ENCODE measurements at places on chromosomes 12 and 14.
A peak's percentile ranks its signal among the peaks of the same experiment; 100 is the strongest.

DNA sequence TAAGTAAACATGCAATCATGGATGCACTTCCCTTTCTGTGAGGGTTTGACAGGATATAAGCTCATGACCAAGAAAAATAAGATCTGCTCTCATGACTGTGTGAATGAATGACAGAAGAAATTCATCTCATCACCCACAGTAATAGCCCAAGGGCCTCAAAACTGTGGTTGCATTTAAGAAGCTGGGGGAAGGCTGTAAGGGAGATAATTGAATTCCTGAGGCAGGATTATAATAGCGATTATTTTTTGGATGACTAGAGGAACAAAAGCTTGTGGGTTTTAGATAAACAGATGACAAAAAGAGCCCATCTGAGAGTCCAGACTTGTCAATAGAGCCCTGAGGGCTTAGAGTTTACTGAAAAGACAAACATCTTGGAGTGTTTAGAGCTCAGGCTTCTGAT is 161.2 kb downstream of the NTF3 start:
- peak; percentile 6 for DNase-seq

DNA sequence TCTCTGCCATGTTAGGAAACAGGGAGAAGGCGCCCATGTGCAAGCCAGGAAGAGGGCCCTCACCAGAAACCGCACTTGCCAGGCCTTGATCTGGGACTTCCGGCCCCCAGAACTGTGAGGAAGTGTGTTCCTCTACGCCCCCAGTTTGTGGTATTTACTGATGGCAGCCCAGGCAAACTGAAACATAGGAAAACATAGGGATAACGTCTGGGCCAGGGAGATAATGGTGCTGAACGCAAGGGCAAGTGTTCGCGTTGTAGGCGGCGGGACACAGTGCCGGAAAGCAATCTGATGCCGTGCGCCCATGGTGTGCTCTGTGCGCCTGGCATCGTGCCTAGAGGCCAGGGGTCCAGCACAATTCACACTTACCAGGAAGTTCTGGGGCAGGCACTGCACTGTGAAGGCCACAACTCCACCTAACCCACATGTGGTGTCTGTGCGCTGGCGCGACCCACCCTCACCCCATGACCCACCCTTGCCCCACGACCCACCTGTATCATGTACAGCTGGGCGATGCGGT is 53.6 kb downstream of the ARL6IP4 start:
- no peak for DNase-seq

DNA sequence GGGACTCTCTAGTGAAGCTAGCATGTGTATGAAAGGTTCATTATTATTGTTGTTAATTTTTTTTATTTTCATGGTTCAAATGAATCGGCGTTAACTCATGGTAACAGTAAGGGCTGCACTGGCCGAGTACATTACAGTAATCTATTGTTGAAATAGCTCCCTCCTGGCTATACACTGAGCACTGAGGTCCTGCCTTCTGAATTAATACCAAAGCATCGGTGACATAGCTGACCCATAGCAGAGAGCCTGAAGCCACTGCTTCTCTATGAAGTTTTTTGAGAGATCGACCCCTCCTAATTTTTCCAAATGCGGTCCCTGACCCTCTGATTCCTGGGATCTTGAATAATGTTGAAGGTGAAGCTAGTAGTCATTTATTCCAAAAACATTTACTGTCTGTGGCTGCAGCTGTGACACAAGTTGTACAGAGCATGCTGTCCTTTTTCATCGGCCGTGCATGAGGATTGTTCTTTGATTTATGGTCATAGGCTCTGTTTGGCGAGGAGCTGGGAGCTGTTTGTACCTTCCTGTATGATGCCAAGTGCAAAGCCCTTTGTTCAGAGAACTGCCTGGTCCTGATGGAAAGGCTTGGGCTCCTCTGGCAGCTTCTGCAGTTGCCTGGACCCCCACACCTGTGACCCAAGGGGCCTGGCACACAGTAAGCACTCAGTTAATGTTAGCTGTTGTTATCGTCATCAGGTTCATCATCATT is 486.5 kb downstream of the EGLN3 start:
- DNase-seq, result no peak

- peak; percentile 28 for DNase-seq
Observed at GRCh38 chr12:18054925-18055619, 34.9 kb downstream of the RERGL start.

DNA sequence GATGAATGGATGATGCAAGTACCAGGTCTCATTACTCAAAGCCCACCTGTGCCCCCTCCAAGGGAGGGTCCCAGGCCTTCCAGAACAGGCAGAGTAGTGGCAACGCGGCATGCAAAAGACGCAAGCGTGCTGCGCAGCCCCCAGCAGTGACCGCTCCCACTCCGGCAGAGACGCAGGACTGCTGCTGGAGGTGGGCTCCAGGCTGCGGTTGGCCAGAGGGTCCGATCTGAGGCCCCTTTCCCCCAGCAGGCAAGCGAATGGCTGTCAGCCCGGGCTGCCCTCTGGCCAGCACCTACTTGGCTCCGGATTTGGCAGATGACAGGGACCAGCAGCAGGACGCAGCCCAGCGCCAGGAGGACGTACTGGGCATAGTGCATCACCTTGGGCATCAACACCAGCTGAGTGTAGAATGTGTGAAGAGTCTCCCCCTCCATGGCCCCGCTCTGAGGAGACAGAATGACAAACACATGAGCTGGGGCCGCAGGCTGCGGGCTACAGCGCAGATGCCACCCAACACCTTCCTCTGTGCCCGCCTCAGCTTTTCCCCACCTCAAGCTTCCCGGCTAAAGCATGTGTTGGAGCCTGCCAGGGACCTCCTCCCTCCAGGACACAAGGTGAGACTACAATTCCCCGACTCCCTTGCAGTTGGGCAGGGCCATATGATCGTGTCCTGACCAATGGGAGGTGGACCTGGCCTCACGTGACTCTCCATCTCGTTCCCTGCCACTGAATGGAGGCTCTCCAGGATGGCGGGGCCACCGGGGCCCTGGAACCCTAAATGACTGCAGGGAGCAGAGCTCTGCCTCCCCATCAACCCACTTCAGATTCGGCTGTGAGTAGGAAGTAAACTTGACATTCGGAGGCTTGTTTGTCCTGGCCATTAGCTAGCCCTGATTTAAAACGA is 77.4 kb downstream of the SCARB1 start:
- DNase-seq, result peak; percentile 66

GRCh38 chr12:105733579-105733978 is 403.1 kb downstream of the C12orf75 start:
- DNase-seq, result no peak

GRCh38 chr12:48651681-48652080 is 30.4 kb downstream of the KANSL2 start:
- DNase-seq, result no peak

GRCh38 chr14:49961270-49962222 is 68.7 kb downstream of the ARF6 start:
- DNase-seq, result peak; percentile 33

- DNase-seq, result no peak
Observed at GRCh38 chr12:50021031-50021430, 4.3 kb downstream of the RACGAP1 start.

DNA sequence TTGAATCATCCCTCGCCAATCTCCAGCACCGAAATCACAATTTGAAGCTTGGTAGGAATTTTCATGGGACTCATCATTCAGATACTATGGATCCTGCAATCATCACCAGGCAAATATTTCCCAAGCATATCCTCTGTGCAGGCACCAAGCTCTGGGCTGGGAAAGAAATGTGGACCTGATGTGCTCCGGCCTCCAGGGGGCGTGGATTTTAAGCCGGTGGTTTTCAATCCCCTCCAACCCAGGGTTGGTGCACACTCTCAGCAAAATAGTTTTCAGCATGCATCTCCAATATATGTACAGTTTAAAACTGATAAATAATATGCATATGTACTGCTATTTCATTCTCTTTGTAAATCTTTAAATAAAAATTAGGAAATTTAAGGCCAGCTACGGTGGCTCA is 98.9 kb downstream of the RBM19 start:
- peak; percentile 49 for DNase-seq

DNA sequence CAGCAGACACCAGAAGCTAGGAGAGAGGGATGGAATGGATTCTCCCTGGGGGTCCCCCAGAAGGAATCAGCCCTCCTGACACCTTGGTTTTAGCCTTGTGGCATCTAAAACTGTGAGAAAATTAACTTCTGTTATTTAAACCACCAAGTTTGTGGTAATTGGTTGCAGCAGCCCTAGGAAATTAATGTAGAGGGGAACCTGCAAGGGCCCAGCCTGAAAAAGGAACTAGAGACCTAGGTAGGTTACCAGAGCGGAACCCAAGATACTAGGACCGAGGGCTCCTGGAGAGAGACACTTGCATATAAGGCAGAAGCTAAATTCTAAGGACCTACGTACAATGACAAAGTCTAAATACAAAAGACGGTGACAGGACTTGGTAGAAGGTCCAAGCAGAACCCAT is 8.1 kb upstream of the DENND5B start:
- DNase-seq, result no peak

DNA sequence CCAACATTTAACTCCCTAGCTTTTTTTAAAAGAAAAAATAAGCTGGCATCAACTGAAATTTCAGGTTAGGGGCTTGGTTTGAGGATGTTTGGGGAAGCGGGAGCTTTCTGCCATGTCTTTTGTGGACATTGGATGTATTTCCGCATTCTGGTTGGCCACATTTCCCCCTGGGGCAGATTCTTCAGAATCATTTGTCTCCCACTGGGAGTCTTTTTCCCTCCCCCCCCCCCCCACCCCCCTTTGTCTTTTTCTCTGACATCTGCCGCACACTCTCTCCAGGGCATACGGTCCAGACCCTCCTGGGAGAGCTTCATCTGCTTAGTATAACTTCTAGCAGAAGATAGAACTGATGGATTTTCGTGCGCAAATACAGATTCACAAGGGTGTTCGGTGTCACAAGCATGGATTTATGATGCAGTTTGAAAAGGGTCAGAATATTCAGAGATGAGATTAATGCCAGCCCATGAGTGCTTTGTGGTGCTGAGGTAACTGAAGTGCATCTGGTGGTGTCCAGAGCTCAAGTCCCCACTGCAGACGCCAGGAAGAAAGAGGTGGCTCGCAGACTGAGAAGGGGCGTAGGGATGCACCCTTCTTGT is 40.2 kb downstream of the ETV6 start:
- no peak for DNase-seq

- no peak for DNase-seq
Observed at GRCh38 chr12:72207079-72207478, 65.1 kb upstream of the TRHDE start.

- DNase-seq, result no peak
Observed at GRCh38 chr14:95215094-95215725, 57.9 kb upstream of the DICER1 start.

GRCh38 chr14:32421781-32422180 is 92.7 kb downstream of the AKAP6 start:
- DNase-seq, result no peak

DNA sequence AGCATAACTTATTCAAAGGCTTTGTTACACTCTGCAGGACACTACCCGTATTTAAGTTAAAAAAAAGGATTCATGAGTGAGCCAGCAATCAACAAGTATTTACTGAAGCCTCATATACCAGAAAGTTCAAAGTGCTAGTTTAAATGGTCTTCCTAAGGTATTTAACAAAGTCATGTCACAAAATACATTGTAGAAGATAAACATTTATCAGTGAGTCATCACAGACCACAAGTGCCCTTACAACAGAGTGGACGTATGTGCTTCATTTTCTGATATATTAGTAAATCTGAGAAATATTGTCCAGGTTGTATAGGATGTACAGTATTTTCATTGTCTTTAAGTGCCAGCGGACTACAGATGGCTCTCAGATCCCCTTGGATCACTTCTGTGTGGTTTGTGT is 24.2 kb downstream of the FLRT2 start:
- DNase-seq, result peak; percentile 53

GRCh38 chr12:60173224-60174170 is 577.7 kb downstream of the SLC16A7 start:
- DNase-seq, result no peak

All from ELR (cell line).